Type B pancreatic cell (in vitro differentiated cells): ENCODE measurements at places on chromosomes 7 and 10. TPM values are rescaled to one million over a fixed set of nuclear protein-coding genes. Genes with fewer than 3 reads are reported as not detected.
A peak's percentile ranks its signal among the peaks of the same experiment; 100 is the strongest.

DNA sequence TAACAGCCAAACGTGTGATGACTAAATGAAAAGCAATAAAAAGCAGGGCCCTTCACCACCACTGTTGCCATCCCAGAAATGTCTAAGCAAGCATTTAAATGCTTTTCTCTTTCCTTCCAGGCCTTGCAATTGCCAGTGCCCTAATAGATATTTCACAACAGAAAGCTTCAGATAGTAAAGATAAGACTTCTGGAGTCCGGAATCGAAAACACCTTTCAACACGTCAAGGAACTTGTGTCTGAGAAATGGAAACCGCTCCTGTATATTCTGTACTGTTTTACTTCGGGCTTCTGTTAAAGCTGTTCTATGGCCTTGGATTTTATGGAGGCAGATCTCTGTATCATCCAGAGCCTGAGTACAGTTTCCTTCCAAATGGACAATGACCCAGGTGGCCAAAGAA, 328.5 kb downstream of the GFRA1 start:
- DNase-seq = no peak
- no peaks in the 10 kb centered on the region for H3K36me3 ChIP-seq
- H3K4me1 ChIP-seq = peaks cover 10% of the 10 kb centered on the region
- no peak overlapping the region for H3K27ac ChIP-seq

DNA sequence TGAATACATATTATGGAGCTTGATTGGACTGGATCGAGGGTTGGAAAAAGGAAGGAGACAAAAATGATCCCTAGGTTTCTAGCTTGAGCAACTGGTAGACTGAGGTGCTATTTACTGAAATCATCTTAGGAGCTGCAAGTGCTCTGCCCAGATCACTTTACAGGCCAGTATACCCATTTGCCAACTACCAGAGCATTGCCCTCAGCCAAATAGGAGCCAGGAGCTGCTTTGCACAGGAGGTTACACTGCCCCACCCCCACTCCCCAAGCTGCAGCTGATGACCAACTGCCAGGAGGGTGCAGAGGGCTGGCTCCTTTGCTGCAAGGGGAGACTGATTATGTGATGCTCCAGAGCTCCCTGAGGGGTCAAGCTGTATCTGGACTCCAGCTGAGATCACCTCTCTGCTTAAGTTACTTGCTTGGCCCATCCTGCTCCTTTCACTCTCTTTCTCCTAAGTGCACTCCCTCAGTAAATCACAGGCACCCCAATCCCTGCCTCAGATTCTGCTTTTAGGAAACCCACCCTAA, 275.4 kb downstream of the ZEB1 start:
- no peaks in the 10 kb centered on the region for H3K4me1 ChIP-seq
- H3K27ac ChIP-seq = no peak overlapping the region
- no peaks in the 10 kb centered on the region for H3K36me3 ChIP-seq
- H3K4me3 ChIP-seq = no peak overlapping the region
- DNase-seq = no peak

- H3K4me3 ChIP-seq = no peak overlapping the region
- H3K27ac ChIP-seq = no peak overlapping the region
- H3K4me1 ChIP-seq = peaks cover 28% of the 10 kb centered on the region
- H3K36me3 ChIP-seq = no peaks in the 10 kb centered on the region
- no peak for DNase-seq
Observed at GRCh38 chr10:76640806-76641205, 996.8 kb downstream of the KCNMA1 start.

DNA sequence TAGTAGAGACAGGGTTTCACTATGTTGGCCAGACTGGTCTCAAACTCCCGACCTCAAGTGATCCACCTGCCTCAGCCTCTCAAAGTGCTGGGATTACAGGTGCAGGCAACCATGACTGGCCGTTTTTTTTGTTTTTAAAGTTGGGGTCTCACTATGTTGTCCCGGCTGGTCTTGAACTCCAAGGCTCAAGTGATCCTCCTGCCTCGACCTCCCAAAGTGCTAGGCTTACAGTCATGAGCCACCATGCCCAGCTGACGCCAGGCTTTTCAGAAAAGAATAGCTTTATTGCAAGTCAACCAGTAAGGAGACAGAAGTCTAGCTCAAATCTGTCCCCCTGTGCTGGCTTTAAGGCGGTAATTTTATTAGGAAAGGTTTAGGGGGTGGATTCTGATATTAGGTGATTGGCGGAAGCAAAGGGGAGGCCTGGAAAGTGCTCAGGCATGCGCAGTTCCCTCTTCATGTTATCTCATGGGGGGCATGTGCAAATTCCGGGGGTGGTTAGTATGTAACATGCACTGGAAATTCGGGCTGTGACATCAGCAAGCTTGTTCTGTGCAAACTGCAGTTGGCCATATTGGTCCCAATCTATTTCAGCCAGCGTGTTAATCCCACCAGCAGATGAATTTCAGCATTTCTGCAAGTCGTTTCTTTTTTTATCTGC, 42.7 kb downstream of the LIMK1 start:
- H3K27me3 ChIP-seq = no peaks in the 10 kb centered on the region
- no peak overlapping the region for H3K4me3 ChIP-seq
- DNase-seq = no peak
- H3K27ac ChIP-seq = no peak overlapping the region
- H3K36me3 ChIP-seq = no peaks in the 10 kb centered on the region

DNA sequence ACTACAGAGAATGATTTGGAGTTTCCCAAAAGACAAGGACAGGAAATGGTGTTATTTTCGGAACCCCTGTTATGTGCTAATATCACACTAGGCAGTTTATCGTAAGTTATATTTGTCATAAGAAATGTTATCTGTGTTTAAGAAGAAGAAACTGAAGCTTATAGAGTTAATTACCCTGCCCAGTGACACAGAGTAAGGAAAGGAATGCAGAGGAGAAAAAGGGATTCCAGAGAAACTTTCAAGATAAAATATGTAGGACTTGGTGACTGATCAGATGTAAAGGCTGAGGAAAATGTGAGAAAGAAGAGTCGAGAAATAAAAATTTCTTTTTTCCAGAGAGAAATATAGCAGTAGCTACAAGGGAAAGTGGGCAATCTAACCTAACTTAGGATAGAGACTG, 63.5 kb upstream of the ZNF746 start:
- H3K4me3 ChIP-seq = no peak overlapping the region
- DNase-seq = no peak
- H3K27ac ChIP-seq = peak overlapping the region; percentile 5
- no peaks in the 10 kb centered on the region for H3K27me3 ChIP-seq

DNA sequence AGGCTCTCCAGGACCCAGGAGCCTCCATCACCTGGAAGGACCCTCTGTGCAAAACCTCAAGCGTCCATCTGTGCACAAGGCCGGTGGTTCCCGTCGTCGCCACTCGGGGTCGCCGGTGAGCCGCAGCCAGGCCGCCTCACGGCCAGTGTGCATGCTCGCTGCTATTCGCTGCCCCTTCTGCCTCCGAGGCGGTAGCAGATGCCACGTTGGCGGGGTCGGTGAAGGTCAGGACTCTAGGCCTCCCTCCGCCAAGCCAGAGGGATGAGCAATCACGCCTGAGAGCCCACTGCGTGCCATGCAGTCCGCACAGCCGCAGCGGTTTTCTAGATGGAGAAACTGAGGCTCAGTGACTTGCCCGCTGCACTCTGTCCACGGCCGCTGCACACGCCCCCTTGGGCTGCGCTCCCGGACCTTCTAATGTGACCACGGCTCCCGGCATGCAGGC, 5.7 kb downstream of the UPK3B start:
- no peaks in the 10 kb centered on the region for H3K27me3 ChIP-seq
- H3K4me3 ChIP-seq = no peak overlapping the region
- DNase-seq = no peak
- no peaks in the 10 kb centered on the region for H3K36me3 ChIP-seq
- H3K4me1 ChIP-seq = no peaks in the 10 kb centered on the region

- H3K4me1 ChIP-seq = peaks cover 3% of the 10 kb centered on the region
- peaks cover 30% of the 10 kb centered on the region for H3K36me3 ChIP-seq
- H3K27ac ChIP-seq = no peak overlapping the region
Observed at GRCh38 chr7:120973849-120974248, 14.7 kb upstream of the CPED1 start.

- peak; percentile 49 for DNase-seq
- peaks cover 29% of the 10 kb centered on the region for H3K27me3 ChIP-seq
- no peak overlapping the region for H3K4me3 ChIP-seq
- no peak overlapping the region for H3K27ac ChIP-seq
- no peaks in the 10 kb centered on the region for H3K4me1 ChIP-seq
Observed at GRCh38 chr10:1654811-1655356, 82.4 kb downstream of the ADARB2 start.

DNA sequence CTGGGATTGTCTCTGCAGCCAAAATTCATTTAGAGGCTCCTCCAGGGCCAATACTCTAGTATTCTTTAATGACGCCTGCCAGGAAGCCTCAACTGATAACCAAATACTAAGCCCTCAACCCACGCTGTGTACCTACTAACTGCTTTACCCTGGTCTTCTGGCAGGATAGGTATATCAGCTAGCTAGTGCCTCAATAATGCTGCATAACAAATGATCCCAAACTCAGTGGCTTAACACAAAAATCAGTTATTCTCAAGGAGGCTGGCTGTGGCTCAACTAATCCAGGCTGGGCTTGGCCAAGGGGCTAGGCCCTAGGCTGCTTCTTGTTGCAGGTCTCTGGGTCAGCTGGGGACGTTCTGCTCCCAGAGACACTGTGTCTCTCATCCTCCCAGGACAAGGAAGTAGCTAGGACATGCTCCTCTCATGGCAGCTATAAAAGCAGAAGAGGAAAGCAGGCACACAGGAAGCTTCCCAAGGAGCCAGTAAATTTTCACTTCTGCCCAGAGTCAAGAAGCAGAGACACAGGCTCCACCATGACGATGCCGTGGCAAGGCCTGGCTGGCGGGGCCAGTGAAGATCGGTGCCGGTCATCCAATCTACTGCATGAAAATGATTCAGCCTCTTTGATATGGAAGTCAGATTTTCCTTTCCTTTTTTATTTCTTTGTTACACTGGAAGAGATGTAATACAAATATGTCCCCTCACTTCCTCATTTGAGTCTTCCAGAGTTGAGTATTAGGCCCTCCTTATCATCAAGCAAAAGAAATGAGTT, 28.6 kb upstream of the COL13A1 start:
- peaks cover 30% of the 10 kb centered on the region for H3K27me3 ChIP-seq
- no peaks in the 10 kb centered on the region for H3K36me3 ChIP-seq
- no peak for DNase-seq
- H3K4me3 ChIP-seq = no peak overlapping the region

CCL24 gene
- total RNA-seq = not detected in 2 replicates

PIP gene
- total RNA-seq = not detected in 2 replicates

SMARCD3 gene
- 20.0 and 58.4 TPM in 2 replicates for total RNA-seq

OR2A7 gene
- 4.2 and 13.7 TPM in 2 replicates for total RNA-seq

CNPY1 gene
- not detected in 2 replicates for total RNA-seq

UPK3B gene
- 10.7 and 11.2 TPM in 2 replicates for total RNA-seq
